ENCODE measurements at places on chromosomes 2 and 18.

GRCh38 chr18:63322908-63323634 lies 3.5 kb upstream of the BCL2 start:
- DNase-seq = peak; percentile 70

DNA sequence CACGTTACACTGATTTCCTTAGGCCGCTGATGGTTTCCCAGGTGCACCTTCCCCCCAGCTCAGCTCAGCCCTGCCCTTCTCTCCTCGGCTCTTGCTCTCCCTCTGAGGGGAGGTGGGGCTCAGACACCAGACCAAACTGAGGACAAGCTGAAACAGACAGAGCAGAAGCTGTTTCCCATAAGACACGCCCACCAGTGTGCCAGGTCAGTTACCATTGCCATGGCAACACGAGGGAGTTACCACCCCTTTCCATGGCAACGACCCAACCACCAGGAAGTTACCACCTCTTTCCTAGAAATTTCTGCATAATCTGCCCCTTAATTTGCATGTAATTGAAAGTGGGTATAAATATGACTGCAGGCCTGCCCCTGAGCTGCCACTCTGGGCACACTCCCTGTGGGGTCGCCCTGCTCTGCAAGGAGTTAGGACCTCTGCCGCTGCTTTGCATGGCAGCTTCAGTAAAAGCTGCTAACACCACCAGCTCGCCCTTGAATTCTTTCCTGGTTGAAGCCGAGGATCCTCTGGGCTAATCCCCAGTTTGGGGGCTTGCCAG lies 120.9 kb upstream of the SMIM21 start:
- no peak for DNase-seq

GRCh38 chr2:12709207-12709522 lies 7.6 kb upstream of the TRIB2 start:
- DNase-seq = no peak

DNA sequence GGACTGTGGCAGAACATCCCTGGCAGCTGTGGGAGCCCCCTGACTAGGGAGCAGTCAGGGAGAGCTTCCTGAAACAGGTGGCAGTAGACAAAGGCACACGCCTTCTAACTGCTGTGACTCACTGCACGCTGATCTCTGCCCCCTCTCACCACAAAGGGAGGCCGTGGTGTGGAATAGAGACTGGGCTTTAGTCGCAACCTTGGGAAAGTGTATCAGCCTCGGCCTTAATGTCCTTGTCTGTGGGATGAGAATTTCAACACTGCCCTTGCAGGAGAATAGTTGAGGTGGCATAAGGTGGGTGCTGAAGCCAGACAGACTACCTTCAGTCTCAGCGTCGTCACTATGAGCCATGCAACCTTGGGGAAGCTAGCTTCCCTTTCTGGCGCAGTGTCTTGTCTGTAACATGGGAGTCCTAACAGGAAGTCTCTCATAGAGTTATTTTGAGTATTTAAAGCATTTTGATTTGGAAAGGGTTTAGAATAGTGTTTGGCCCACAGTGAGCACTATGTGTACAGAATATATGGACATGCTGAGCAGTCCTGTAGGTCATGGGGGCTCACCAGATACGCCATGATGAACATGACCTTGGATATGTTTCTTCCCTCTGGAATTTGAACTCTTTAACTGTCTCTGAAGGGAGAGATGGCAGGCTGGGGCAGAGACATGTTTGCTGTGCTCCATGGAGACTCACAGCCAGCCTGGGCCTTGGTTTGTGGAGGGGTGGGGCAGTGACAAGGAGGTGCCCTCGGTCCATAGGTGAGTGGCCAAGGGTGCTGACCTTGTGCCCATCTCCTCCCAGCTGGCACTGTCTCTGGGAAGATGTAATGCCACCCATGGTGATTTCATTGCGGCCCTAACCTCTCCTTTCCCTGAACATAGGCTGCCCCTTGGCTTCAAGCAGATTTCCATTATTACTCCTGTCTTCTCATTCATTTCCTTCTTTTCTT lies 29.5 kb upstream of the SMAD7 start:
- no peak for DNase-seq

GRCh38 chr2:168397629-168398028 lies 58.4 kb upstream of the CERS6 start:
- no peak for DNase-seq

DNA sequence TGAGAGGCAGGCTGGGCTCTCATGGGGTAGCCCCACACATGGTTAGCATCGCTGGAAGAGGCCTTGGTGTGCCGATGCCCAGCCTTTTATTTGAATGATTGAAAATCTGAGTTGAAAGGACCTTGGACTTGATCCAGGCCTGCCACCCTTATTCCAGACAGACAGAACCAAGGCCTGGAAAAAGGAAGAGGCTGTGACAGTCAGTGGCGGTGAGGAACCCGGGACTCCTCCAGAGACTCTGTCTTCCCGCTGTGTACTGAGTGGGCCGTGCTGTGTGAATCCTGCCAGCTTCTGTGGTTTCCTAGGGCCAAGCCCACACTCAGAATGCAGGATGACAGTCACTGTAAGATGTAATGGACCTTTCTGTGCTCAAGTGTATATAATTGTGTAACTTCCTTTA lies 218.5 kb downstream of the LDLRAD4 start:
- DNase-seq = no peak

- DNase-seq = no peak
Measured at GRCh38 chr2:240922245-240922981, 16.3 kb downstream of the CROCC2 start.

DNA sequence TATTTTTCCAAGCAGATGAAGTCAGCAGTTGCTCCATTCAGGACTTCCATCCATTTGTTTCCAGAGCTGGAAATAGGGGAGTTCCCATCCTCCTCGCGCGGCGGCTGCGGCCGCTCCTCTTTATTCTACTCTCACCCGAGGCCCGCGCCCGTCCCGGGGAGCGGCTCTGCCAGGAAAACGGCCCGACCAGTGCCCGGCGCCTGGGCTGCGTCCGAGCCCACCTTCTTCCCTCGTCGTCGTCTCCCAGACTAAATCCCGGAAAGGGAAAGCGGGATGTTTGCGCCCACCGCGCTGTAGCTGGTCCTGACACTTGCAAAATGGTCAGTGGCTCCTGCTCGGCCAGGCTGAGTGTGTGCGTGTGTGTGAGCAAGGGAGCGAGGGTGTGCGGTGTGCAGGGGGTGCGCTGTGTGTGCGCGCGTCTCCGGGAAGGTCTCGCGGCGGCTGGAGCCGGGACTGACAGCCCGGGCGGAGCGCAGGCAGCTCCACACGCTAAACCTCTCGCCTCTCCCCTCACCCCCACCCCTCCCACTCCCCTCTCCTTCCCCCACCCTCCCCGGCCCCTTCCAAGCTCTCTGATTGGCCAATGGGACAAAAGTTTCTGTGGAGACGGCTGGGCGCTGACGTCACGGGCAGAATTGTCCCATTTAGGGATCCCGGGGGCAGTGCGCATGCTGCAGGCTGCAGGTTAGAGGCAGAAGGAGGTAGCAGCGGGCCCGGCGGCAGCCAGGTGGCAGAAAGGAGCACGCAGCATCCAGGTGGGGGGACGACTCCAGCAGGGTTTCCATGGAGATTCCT lies at the start of gene NOL4:
TSS of gene NOL4 (minus strand) at position 491 of the 795 bp plus-strand sequence. CDS start 1,660 bp downstream, outside the sequence.
- DNase-seq = peak; percentile 21

- no peak for DNase-seq
Measured at GRCh38 chr2:217489145-217489960, 513.4 kb downstream of the TNS1 start.

DNA sequence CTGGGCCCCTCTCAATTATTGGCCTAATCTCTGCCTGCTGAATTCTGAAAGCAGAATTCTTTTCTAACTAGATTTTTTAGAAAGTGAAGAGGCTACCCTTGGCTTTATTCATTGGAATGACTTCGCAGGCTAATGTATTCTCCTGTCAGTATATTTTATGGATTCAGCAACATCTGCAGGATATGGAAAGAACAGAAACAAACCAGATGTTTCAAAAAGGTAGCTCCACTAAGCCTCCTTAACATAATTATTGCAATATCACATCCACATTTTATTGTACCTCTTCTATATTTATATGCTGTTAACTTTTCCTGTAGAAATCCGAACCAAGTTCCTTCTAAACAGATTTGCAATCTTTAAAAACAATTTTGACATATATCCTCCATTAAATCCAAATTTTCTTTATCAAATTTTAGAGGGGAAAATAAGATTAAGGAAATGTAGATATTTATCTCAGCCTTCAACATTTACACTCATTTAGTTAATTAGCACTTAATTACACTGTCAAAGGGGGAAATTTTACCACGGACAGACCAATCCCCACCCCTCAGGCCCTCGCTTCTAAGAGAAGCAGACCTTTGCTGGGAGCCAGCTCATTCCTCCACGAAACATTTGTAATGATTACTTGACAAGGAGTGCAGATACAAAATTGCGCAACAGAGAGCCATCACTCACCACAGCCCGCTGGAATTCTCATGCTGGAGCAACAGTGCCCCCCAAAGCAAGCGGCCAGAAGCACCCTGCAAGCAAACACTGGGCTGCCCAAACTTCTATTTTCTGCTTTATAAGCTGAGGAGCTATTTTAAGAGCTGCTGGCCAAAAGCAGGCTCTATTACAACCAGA lies 253.4 kb downstream of the ETAA1 start:
- peak; percentile 75 for DNase-seq

DNA sequence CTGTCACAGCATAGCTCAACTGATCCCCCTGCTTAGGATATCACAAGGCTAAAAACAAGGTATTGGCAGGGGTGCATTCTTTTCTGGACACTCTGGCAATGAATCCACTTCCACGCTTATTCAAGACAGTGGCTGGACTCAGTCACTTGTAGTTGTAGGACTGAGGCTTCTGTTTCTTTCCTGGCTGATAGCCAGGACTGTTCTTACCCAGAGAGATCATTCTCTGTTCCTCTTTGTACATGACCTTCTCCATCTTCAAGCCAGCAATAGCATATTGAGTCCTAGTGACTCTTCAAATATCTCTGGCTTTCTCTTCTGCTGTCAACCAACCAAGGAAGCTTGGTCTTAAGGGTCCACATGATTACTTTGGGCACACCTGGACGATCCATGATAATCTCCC lies 241.3 kb downstream of the RBM43 start:
- no peak for DNase-seq

DNA sequence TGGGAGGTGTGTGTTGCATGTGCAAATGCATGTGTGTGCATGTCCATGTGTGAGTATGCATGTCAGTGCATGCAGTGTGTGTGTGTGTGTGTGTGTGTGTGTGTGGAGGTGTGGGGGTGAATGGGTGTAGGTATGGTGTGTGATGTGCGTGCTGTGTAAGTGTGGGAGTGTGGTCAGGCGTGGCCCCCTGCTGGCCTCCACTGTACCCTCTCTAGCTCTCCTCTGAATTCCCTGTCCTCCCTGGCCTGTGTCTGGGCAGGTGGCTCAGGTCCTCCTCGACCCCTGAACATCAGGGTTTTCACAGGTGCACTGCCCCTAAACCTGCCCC lies 230.2 kb downstream of the CELF4 start:
- DNase-seq = peak; percentile 29

GRCh38 chr2:105741174-105741573 lies 3.5 kb upstream of the NCK2 start:
- no peak for DNase-seq

- peak; percentile 44 for DNase-seq
Measured at GRCh38 chr18:961644-962355, 57.1 kb downstream of the ADCYAP1 start.

DNA sequence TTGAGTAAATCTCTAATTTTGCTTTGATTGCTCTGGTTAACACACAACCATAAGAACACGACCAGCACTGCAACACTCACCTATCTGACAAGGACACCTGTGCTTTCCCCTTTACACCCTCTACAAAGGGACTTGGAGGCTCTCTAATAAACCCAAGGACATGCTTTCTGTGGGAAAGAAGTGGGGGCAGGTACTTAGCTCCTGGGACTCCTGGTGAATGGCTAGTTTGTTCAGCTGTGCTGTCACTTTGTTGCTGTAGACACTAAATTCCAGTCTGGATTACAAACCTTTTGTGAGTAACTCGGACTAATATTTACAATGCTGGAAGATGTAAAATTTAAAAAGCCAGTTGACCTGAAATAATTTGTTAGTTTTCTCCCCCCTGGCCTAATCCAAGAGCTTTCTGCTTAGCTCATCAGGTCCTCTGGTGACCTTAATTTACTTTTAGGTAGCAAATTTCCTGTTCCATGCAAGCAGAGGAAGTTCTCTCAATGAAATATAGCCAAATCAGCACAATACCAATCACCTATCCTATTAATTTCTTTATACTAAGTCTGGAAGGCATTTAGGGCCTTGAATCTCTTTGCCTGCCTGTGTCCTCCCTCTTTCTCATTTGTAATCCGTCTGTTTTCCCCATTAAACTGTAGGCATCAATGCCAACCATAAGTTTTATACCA lies 67.5 kb downstream of the PLCL1 start:
- no peak for DNase-seq

DNA sequence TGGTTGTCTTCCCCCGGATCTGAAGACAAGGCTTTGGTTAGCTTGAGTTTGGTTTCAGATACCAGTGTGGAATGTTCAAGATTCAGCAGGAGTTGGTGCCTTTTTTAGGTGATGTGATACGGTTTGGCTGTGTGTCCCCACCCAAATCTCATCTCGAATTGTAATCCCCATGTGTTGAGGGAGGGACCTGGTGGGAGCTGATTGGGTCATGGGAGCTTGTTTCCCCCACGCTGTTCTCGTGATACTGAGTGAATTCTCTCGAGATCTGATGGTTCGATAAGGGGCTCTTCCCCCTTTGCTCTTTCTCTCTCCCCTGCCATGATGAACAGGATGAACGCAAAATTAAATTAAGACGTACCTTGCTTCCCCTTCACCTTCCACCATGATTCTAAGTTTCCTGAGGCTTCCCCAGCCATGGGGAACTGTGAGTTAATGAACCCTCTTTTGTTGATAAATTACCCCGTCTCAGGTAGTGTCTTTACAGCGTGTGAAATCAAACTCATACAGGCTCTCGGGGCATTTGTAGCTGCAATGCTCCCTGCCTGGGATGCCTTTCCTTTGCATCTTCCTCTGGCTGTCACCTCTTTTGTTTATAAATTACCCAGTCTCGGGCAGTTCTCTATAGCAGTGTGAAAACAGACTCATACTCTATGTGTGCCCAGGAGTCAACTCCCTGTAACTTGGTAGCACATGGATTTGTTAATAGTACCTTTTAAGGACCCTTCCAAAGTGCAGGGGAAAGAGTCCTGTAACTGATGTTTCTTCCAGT lies 21.3 kb downstream of the PDCD1 start:
- DNase-seq = no peak

GRCh38 chr2:230961091-230961491 lies 34.8 kb upstream of the SPATA3 start:
- DNase-seq = peak; percentile 49

- no peak for DNase-seq
Measured at GRCh38 chr2:18412980-18413675, 147.3 kb downstream of the RDH14 start.

- DNase-seq = no peak
Measured at GRCh38 chr2:64374686-64375085, 79.3 kb upstream of the LGALSL start.

All from AG08396 (cell line).